ENCODE measurements at places on chromosomes 2 and 18.

- no peak for DNase-seq
Observed at GRCh38 chr2:180987146-180987545, 6.7 kb downstream of the UBE2E3 start.

GRCh38 chr2:129735576-129735975, 243.9 kb upstream of the RAB6C start:
- no peak for DNase-seq

- DNase-seq = no peak
Observed at GRCh38 chr2:173819852-173820251, 145.3 kb downstream of the SP3 start.

DNA sequence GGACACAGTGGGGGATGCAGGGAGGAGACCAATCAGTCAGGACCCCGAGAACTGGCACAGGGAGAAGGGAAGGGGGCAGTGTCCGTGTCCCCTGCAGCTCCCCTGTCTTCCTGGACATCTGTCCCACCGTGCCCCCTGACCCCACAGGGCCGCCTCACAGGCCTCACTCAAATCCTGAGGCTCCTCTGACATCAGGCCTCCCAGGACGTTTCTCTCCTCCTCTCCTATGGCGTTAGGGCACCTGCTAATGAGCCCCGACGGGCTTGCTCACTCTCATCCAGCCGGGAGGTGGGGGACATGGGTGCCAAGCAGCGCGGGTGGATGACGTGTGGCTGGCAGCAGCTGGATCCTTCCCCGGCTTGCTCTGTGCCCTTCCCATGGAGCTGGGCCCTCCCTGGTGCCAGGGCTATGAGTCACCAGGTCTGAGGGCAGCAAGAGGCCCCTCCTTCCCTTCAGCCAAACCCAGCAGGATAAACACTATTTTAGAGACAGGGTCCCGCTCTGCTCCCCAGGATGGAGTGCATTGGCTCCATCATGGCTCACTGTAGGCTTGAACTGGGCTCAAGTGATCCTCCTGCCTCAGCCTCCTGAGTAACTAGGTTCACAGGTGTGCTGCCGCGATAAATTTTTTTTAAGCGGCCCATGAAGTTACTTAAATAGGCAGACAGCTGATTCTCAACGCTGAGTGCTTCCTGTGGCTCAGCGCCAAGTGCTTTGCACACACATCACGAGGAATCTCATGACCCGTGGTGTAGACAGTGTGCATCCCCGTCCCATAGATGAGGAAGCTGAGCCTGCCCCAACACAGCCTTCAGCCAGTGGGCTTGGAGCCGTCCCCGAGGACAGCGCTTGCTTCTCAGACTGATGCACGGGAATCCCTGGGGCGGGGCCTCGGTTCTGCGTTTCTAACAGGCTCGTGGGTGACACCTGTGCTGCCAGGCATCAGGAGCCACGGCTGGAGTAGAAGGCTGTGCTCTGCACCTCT, 64.5 kb upstream of the HDAC4 start:
- no peak for DNase-seq

DNA sequence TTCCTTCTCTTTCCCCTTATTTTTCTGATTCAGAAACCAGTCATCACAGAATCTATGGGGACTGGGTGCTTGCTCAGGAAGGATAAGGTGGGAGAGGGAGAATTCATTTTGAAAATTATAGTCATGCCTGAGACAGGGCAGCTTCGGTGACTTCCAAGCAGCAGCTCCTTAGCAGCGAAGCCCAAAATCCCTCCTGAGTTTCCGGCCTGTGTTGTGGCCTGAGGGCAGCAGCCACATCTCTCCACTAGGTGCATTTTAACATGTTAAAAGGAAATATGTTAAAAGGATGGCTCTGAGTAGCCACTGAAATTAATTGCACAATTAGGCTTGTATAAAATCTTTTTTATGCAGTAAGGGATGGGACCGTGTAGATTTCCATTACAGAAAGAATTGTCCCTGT, 207.0 kb upstream of the RAB12 start:
- no peak for DNase-seq

DNA sequence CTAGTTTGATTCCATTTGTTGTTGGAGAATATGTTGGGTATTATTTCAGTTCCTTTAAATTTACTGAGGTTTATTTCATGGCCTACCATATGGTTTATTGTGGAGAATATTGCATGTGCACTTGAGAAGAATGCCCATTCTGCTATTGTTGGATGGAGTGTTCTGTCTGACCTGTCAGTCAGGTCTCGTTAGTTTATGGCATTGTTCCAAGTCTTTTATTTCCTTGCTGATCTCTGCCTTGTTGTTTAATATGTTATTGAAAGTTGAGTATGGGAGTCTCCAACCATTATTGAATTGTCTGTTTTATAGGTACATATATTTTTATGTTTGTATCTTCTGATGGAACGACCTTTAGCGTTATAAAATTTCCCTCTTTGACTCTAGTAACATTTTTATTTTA, 86.3 kb downstream of the PTPN4 start:
- no peak for DNase-seq

DNA sequence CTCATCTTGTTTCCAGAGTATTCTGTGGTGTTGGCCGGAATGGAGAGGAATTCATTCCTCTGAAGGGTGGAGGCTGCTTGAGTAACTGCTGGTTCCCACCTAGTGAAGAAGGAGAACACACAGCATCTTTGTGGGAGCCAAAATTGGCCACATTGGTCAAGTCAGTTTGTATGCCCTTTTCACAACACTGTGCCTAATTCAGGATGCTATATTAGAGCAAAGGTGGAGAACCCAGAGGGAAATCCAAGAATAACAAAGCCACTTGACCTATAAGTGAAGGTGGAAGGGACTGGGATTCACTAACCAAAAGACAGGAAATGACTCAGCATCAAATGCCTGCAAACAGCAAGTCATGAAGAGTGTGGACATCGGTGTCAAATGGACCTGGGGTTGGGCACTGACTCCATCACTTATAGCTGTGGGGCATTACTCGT, 27.3 kb upstream of the MLPH start:
- DNase-seq = no peak

GRCh38 chr2:75186821-75187220, 12.5 kb downstream of the TACR1 start:
- no peak for DNase-seq

- DNase-seq = no peak
Observed at GRCh38 chr18:79844999-79845563, 47.3 kb downstream of the KCNG2 start.

DNA sequence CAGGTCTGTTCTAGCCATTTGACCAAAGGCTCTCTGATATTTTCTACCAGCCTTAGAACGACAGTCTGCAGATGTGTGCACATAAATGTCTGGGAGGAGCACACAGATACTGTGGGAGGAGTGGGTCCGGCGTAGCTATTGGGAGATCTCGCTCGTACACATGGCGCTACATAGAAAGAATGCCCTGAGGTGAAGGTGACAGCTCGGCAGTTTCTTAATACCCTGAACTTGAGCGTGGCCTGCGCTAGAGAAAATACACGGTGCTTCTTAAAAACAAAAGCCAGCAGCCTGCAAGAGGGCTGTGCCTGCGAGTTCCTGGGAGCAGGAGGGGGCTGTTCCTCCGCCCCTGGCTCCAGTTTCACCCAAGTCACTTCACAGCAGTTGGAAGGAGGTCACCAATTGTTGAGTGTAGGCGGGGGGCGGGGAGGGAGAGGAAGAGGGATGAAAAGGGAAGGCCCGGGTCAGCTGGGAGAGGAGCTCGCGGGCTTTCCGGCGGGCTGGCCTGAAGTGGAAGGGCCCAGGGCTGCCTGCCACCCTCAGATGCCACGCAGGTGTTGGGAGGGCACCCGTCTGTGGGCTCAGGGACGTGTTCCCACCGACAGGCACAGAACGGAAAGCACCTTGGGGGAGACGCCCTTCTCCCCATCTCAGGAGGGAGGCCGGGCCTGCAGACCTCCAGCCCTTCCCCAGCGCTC, 124.7 kb upstream of the ZNF516 start:
- DNase-seq = no peak

DNA sequence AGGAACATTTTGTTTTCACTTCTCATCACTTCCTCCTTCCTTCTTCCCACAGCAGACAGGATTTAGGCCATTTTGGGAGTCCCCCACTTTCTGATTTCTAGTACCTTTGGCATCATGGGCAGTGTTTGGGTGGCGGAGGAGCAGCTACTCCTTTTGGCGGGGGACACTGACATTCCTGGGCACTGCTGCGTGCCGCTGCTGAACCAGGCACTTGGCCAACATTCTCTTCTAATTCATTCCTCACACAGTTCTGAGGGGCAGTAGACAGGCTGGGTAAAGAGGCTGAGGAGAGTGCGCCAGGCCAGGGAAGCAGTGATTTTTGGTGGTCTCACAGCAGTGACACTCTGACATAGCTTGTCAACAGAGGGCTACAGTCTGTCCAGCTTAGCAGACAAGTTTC, 270.2 kb downstream of the LOXHD1 start:
- DNase-seq = no peak

- DNase-seq = no peak
Observed at GRCh38 chr18:50982802-50983179, 15.0 kb downstream of the ELAC1 start.

DNA sequence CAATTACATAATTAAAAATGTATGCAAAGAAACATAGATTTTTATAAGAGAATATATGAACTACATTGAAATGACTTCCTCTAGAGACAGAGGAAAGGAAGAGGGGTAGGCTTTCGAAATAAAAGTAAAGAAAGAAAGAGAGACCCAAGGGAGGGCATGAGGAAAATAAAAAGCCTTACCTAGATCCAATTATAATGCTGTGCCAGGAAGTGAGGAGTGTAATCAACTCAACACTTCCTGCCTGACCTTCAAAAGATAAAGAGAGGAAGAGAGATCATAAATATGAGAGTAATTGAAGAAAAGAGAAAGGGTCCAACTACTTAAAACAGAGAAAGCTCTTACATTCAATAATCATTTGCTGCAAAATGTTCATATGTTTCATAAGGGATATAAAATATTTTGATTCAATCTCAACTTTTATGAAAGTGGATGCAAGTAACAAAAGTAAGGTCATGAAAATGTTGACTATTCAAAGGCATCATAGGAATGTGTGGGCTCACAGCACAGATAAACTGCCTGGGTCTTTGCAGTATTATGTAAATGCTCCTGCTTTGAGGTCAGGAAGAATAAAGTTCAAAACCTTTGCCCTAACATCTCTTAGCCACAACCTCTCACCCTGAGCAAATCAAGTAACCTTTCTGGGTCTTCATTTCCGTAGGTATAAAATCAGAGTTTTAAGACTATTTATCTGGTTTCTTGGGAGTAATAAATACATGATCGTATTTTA, 1237.7 kb downstream of the LRP1B start:
- no peak for DNase-seq

DNA sequence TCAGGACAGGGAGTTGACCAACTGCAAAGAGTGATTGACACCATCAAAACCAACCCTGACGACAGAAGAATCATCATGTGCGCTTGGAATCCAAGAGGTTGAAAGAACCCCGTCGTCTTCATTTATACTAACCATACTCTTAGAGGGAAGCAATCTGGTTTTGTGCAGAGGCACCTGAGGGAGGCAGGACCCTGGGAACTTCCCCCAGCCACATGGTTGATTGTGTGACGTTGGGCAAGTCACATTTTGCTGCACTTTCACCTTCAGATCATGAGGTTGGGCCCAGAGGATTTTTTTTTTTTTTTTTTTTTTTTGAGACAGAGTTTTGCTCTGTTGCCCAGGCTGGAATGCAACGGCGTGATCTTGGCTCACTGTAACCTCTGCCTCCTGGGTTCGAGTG, 11.6 kb downstream of the TYMS start:
- DNase-seq = no peak

- DNase-seq = no peak
Observed at GRCh38 chr2:46091961-46092667, 205.1 kb upstream of the EPAS1 start.

GRCh38 chr2:174184915-174185314, 63.4 kb downstream of the OLA1 start:
- DNase-seq = no peak

GRCh38 chr2:29796446-29796845, 124.9 kb downstream of the ALK start:
- DNase-seq = no peak

DNA sequence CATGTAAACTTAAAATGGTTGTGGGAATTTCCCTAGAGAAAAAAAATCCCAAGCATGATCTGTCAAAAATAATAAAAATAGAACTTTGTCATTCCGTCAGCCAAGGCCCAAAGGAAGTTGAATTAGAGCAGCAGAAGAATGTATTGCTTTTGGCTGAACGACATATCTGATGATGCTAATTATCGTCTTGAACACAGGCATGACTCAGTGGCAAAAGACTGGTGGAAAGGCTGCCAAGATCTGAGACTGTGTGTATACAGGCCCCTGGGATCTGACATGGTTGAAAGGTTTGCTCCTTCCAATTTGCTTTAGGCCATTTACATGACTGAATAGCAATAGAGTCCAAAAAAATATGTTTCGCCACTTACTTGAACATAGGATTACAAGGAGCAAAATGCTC, 1057.1 kb upstream of the CRIM1 start:
- no peak for DNase-seq

DNA sequence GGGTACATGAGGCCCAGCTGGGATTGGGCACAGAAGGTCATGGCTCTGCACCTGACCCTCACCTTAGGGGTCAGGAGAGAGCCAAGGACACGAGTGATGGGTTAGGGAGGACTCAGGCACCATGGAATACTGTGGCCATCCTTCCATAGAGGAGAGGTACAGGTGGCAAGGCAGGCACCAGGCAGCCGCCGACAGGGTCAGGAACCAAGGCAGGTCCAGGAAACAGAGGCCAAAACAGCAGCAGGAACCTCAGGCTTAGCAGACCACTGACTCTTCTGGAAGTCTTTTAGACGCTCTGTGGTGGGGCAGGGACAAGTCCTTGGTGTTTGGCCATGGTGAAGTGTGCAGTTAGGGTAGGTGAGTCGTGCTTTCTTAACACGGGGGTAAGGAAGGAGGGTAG, 128.0 kb downstream of the NEDD4L start:
- no peak for DNase-seq

DNA sequence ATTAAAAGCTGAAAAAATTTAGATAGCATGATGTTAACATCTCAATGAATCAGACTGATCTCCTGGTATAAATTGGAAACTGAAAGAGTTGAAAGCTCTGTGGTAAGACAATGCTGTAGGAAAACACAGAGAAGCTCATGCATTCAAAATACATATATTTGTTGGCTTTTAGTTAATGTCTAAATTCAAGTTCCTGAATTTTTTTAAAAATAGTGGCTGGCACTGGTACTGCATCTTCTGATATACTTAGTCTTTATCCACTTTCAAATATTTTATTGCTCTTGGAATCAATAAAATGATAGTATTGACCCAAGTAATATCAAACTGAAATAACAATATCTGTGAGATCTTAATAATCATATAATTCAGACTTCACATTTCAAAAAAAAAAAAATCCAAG, 151.4 kb upstream of the FIGN start:
- DNase-seq = no peak
